ENCODE measurements at places on chromosomes 11 and 22.
A peak's percentile ranks its signal among the peaks of the same experiment; 100 is the strongest.

DNA sequence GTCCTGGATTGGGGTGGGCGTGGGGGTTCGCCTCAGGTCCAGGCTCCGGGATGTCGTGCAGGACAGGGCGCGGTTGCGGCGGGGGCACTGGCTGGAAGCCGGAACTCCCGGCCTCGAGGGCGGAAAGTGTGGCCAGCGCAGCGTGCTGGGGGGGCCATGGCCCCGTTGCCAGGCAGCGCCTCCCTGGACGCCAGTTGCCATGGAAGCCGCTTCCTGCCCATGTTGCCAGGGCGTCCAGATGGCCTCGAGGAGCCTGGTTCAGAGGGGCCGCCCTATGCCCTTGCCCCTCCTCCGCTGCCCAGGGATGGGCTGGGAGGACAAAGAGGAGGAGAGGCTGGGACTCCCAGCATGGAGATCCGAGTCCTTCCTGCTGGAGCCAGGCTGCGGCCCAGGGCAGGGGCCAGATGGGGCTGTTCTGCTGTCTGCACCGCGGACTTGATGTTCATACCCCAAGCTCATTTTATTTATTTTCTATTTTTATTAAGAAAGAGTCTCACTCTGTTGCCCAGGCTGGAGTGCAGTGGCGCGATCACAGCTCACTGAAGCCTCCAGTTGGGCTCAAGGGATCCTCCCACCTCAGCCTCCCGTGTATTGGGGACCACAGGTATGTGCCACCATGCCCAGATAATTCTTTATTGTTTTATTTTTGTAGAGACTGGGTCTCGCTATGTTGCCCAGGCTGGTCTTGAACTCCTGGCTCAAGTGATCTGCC lies 4.6 kb upstream of the CCDC188 start:
- DNase-seq: no peak
- no peaks in the 10 kb centered on the region for H3K27me3 ChIP-seq

DNA sequence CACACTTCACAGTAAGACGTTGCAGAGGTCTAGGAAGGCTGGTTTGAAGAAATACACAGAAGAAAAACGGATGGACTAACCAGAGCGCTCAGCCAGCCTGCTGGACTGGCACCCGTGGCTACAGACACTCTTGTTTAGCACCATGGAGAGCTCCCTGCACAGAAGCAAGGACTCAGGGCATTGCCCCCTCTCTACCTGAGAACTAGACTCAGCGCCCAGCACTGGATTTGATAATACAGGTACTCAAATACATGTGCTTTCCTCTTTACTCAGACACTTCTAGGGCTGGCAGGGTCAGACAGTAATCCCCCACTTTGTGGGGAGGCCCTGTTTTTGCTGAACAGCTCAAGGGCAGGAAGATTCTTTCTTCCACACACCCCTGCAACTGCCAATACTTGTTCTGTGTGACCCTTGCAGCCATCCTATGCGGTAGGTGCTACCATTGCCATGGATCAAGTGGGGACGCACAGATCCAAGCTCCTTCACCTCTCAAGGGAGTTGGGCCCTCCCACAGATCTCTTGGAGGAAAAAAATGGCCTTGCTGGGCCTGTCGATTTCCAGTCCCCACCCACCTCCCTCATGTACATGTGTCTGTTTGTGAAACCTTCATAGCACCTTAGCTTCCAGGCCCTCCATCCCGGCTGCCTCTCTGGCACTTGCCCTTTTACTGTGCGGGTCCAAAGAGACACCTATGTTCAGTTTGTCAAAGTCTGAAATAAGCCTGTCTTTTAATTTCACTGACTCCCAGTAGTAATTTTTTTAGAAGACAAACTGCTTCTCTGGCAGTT lies 5.1 kb upstream of the P2RX6 start:
- no peak overlapping the region for H3K27ac ChIP-seq
- DNase-seq: no peak
- H3K4me1 ChIP-seq: peaks cover 6% of the 10 kb centered on the region
- H3K27me3 ChIP-seq: no peaks in the 10 kb centered on the region

GRCh38 chr22:30079952-30080533 lies at the start of gene HORMAD2:
TSS of gene HORMAD2 (plus strand) at chr22:30080464. CDS start at chr22:30093953, 13,489 bp downstream.
- no peaks in the 10 kb centered on the region for H3K4me1 ChIP-seq
- peaks cover 18% of the 10 kb centered on the region for H3K27me3 ChIP-seq
- H3K4me3 ChIP-seq: no peak within 1 kb of the TSS
- H3K27ac ChIP-seq: no peak within 1 kb of the TSS
- DNase-seq: no peak
- H3K36me3 ChIP-seq: no peaks in the 10 kb centered on the region

DNA sequence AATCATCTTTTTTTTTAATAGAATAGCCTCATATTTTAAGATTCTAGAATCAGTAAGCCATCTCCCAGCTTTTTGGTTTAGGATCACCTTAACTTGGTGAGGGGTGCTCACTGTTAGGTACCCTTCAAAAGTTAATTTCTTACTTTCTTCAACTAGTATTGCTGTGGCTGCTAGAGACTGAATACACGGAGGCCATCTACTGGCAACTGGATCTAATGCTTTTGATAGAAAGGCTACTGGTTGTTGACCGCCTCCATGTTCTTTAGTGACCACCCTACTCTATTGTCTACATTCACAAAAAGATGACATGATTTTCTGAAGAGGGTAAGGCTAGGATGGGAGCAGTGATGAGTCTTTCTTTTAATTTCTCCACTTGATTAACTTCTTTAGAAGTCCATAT lies 16.7 kb upstream of the ALDH3B2 start:
- H3K36me3 ChIP-seq: no peaks in the 10 kb centered on the region
- DNase-seq: no peak
- H3K27me3 ChIP-seq: peaks cover 2% of the 10 kb centered on the region
- H3K27ac ChIP-seq: no peak overlapping the region
- H3K4me1 ChIP-seq: no peaks in the 10 kb centered on the region

DNA sequence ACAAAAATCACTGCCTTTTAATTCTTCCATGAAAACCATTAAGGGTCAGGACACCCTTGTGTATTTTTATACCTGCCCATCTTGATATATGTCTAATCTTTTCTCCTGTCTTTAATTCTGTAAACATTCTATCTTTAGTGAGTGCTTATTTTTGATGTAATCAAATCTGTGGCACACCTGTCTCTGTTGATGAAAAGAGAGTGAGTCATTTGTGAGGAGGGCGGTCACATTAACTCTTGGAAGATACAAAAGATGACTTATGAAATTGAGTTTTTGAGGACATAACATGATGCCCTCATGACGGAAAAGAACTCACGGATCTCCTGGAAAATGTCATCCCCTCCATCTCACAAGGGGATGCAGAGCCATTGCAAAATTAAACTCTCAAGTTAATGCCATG lies 206.5 kb upstream of the PGR start:
- no peak for DNase-seq
- no peak overlapping the region for H3K4me3 ChIP-seq
- H3K36me3 ChIP-seq: no peaks in the 10 kb centered on the region
- H3K4me1 ChIP-seq: no peaks in the 10 kb centered on the region
- peak overlapping the region; percentile 62 for H3K27ac ChIP-seq

DNA sequence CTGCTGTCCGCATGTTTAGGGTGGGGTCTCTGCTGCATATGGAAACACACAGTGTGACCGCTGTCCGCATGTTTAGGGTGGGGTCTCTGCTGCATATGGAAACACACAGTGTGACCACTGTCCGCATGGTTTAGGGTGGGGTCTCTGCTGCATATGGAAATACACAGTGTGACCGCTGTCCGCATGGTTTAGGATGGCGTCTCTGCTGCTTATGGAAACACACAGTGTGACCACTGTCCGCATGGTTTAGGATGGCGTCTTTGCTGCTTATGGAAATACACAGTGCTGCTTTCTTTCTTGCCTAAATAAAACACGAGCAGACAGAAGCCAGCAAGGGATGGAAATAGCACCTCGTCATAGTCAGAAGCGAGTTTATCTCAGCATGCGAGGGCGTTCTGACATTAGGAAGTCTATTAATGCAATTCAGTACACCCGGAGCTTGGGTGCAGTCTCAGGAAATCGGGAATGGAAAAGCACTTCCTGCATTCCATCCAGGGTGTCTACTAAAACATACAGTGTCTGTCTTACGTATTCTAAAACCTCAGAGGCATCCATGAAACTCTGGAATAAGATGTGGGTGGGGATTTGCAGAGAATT lies 32.6 kb upstream of the TOLLIP start:
- H3K4me3 ChIP-seq: no peak overlapping the region
- DNase-seq: no peak
- H3K4me1 ChIP-seq: no peaks in the 10 kb centered on the region
- H3K27me3 ChIP-seq: no peaks in the 10 kb centered on the region
- no peak overlapping the region for H3K27ac ChIP-seq
